Aorta (tissue), 5 donors: ENCODE measurements at places on chromosomes 5 and 9. TPM values are rescaled to one million over a fixed set of nuclear protein-coding genes. Genes with fewer than 3 reads are reported as not detected.
A peak's percentile ranks its signal among the peaks of the same experiment; 100 is the strongest.

Gene KCNN2
- total RNA-seq: 0.32 TPM

DNA sequence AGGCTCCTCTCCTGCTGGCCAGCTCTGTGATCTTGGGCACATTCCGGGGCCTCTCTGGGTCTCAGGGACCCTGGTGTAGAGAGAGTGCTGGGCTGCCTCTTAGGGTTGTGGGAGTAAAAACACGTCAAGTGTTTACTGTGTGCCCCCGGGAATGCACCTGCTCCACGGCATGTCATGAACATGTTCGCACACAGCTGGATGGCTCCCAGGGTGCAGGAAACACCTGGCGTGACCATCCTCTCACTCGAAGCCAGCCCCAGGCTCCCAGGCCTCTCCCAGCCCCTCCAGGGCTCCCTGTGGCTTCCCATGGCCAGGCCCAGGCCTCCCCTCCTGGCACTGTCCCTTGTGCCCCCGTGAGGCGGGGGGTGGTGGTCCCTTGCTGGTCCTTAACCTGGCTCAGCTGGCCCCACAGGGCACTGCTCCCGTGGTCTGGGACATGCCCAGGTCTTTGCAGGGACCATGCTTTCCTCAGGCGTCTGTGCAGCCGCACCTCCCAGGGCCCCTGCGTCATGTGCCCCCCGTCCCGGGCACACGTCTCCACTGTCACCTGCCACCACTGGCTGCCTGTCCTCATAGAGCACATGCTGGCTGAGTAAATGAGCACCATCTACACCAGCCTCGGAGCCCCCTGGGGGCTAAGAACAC is 44.9 kb downstream of the SLC6A3 start:
- no peaks in the 10 kb centered on the region for H3K36me3 ChIP-seq
- no peak for DNase-seq
- no peaks in the 10 kb centered on the region for H3K27me3 ChIP-seq

- H3K27me3 ChIP-seq: no peaks in the 10 kb centered on the region
- no peak overlapping the region for H3K27ac ChIP-seq
- H3K4me3 ChIP-seq: no peak overlapping the region
Measured at GRCh38 chr5:34749431-34749873, 89.5 kb upstream of the TTC23L start.

Gene PIP5K1B
- 8.2 TPM for total RNA-seq

DNA sequence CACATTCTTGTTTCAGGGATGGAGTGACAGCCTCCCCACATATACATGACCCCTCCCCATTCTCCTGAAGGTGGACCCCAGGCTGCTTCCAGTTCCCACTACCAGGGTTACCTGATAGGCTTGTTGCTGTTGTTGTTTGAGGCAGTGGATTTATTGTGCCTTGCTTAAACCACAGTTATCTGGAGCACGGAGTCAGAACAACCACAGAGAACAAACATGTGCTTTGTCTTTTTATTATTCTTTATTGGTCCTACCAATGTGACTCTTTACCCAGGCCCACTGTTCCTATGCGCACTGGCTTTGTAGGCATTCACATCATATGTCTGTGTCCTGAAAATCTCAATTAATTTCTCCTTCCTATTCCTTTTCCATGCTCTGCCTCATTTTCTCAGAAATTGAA is 41.2 kb upstream of the IPPK start:
- no peaks in the 10 kb centered on the region for H3K27me3 ChIP-seq
- H3K27ac ChIP-seq: no peak overlapping the region
- no peak overlapping the region for H3K4me3 ChIP-seq
- H3K36me3 ChIP-seq: no peaks in the 10 kb centered on the region

DNA sequence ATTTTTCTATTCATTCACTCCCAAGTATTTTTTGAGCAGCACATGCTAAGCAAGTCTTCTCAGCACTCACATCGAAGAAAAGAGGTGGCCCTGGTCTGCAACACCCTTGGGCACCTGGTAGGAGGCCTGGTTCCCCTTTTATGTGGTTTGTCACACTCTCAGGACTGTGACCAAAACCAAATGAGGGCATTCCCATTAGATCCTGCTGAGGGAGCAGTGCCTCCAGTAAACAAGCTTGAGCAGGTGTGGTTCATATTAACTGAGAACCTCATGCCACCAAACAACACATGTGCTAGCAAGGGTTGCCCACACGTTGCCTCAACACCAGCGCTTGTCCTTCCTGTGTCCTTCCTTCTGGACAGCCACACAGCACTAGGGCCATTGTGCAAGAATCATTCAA is 26.9 kb upstream of the SYK start:
- H3K4me1 ChIP-seq: no peaks in the 10 kb centered on the region
- H3K27me3 ChIP-seq: no peaks in the 10 kb centered on the region
- H3K4me3 ChIP-seq: no peak overlapping the region
- H3K27ac ChIP-seq: no peak overlapping the region
- no peaks in the 10 kb centered on the region for H3K36me3 ChIP-seq

Gene OMD
- 36.4 TPM for total RNA-seq

GRCh38 chr5:149901511-149901910 is 43.1 kb downstream of the PDE6A start:
- H3K27ac ChIP-seq: no peak overlapping the region
- no peaks in the 10 kb centered on the region for H3K36me3 ChIP-seq
- no peak overlapping the region for H3K4me3 ChIP-seq
- H3K27me3 ChIP-seq: no peaks in the 10 kb centered on the region
- no peak for DNase-seq
- H3K4me1 ChIP-seq: no peaks in the 10 kb centered on the region

GRCh38 chr9:27622693-27623340 is 49.5 kb upstream of the C9orf72 start:
- H3K4me3 ChIP-seq: no peak overlapping the region
- no peaks in the 10 kb centered on the region for H3K36me3 ChIP-seq
- H3K4me1 ChIP-seq: no peaks in the 10 kb centered on the region

DNA sequence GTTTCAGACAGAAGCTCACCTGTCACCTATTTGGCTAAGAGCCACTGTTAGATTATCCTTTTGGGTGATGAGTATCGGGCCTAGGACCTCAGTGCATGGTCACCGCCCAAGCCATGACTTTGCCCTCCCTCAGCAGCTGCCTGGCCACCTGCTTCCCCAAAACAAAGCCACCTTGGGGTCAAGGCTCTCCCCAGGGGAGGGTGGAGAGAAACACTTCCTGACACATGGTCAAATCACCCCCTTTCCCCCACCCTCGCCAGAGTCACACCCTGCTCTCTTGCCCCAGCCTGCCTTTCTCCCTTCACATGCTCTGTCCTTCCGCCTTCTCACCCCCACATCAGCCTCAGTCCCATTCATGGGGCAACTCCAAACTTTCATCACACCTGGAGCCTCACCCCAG is 1.7 kb upstream of the HBEGF start:
- no peaks in the 10 kb centered on the region for H3K27me3 ChIP-seq
- H3K36me3 ChIP-seq: no peaks in the 10 kb centered on the region
- no peak overlapping the region for H3K4me3 ChIP-seq
- no peaks in the 10 kb centered on the region for H3K4me1 ChIP-seq

DNA sequence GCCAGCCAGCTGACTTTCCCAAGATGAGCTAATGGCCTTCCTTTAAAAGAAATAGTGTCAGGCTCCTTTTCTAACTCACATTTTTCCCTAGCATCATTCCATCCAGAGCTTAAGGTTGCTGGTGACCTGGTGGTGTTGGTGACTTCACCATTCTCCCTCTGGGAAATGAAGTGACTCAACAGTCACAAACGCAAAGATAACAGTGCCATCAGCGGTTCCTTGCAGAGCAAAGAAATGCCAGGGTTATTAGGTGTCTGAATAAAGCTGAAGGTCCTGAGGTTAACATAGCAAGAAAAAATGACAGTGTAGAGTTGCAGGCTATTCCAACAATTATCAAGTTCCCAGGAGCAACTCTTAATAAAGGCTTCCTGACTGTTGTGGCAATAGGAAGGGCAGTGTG is 111.8 kb upstream of the SLC44A1 start:
- no peak overlapping the region for H3K4me3 ChIP-seq
- no peak overlapping the region for H3K27ac ChIP-seq
- H3K36me3 ChIP-seq: no peaks in the 10 kb centered on the region
- DNase-seq: no peak
- H3K4me1 ChIP-seq: no peaks in the 10 kb centered on the region

Gene TMEM252
- total RNA-seq: not detected

DNA sequence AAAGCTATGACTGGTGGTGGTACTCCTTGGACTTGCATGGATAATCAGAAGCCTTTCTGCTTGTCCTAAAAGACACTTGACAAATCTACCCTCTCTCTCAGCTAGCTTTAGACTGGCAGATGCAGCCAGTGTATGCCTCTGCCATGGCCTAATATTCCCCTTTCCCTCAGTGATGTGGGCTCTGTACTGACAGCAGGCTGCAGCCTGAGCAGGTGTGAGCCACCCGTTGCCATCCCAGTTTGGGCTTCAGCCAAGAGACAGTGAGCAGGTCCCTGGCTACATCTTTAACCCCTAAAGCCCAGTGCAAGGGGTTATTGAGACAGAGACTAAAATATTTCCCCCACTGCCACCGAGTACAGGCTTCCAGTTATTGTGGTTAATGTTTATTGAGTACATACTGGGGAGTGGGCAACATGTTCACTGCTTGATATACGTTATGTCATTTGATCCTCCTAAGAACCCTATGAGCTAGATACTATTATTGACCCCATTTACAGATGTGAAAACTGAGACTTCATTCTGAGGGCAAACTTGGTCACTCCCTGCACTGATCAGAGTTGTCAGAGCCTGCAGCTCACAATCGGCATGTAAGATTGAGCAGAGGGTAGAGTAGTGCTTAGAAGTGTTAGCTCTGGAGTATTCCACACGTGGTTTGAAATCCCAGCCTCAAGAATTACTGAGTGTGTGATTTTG is 254.2 kb downstream of the ARHGAP26 start:
- H3K27ac ChIP-seq: no peak overlapping the region
- no peak for DNase-seq
- H3K36me3 ChIP-seq: no peaks in the 10 kb centered on the region
- H3K4me1 ChIP-seq: no peaks in the 10 kb centered on the region
- no peaks in the 10 kb centered on the region for H3K27me3 ChIP-seq
- H3K4me3 ChIP-seq: no peak overlapping the region

Gene ZDHHC21
- 16.3 TPM for total RNA-seq

Gene FOXD4L3
- total RNA-seq: not detected

GRCh38 chr5:131757830-131758519 is 38.8 kb downstream of the FNIP1 start:
- DNase-seq: no peak
- no peak overlapping the region for H3K27ac ChIP-seq
- H3K27me3 ChIP-seq: no peaks in the 10 kb centered on the region
- peaks cover 17% of the 10 kb centered on the region for H3K4me1 ChIP-seq
- no peak overlapping the region for H3K4me3 ChIP-seq

Gene C9orf153
- total RNA-seq: 1.3 TPM

GRCh38 chr5:6222899-6223298 is 155.4 kb downstream of the MED10 start:
- DNase-seq: no peak
- H3K27me3 ChIP-seq: no peaks in the 10 kb centered on the region
- H3K27ac ChIP-seq: no peak overlapping the region

GRCh38 chr9:17116400-17116837 is 18.4 kb upstream of the CNTLN start:
- peaks cover 2% of the 10 kb centered on the region for H3K4me1 ChIP-seq
- DNase-seq: no peak
- no peak overlapping the region for H3K27ac ChIP-seq
- no peaks in the 10 kb centered on the region for H3K36me3 ChIP-seq
- no peak overlapping the region for H3K4me3 ChIP-seq

GRCh38 chr9:35915681-35916294 is 6.5 kb downstream of the SPAAR start:
- no peaks in the 10 kb centered on the region for H3K27me3 ChIP-seq
- no peak overlapping the region for H3K27ac ChIP-seq
- no peaks in the 10 kb centered on the region for H3K4me1 ChIP-seq
- DNase-seq: no peak

DNA sequence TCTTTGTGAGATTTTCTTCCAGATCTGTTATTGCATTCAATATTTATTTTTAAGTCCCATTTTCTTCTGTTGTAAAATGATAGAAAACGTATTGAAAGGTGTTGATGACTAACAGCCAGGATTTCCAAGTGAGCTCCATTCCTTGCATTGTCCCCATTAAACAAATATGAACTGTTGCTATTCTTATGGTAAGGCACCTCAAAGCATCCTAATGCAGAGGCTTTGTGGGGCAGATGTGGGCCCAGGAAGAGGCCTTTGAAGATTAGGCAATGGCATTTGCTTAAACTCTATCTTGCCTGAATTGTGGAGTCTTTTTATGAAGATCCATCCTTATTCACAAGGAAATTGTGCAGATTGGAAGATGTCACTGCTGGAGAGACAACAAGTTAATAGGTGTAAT is 38.9 kb downstream of the NTRK2 start:
- no peak overlapping the region for H3K4me3 ChIP-seq
- no peaks in the 10 kb centered on the region for H3K36me3 ChIP-seq
- no peak for DNase-seq
- H3K4me1 ChIP-seq: no peaks in the 10 kb centered on the region
- H3K27ac ChIP-seq: no peak overlapping the region
- H3K27me3 ChIP-seq: no peaks in the 10 kb centered on the region

DNA sequence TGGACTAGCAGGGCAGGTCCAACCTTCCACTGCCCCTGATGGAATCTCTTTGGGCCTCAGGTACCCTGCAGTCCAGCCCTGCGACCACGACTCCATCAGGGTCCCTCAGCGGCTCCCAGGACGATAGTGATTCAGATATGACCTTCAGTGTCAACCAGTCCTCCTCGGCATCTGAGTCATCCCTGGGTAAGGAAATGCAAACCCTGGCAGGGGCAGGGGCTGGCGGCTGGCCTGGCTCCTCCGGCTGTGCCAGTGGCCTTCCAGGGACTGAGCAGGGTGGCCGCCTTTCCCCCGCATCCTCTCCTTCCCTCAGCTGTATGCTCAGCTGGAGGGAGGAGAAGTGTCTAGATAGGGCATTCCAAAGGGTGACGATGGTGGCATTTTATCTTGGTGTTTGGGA is 45.0 kb downstream of the NEURL1B start:
- peak; percentile 88 for DNase-seq
- no peak overlapping the region for H3K27ac ChIP-seq
- no peaks in the 10 kb centered on the region for H3K36me3 ChIP-seq
- no peak overlapping the region for H3K4me3 ChIP-seq
- H3K27me3 ChIP-seq: no peaks in the 10 kb centered on the region

Gene SPATA31D4
- not detected for total RNA-seq

Gene NPDC1
- total RNA-seq: 217 TPM

- no peaks in the 10 kb centered on the region for H3K4me1 ChIP-seq
- no peak overlapping the region for H3K4me3 ChIP-seq
- no peaks in the 10 kb centered on the region for H3K27me3 ChIP-seq
- no peak overlapping the region for H3K27ac ChIP-seq
Measured at GRCh38 chr9:96249746-96250145, 52.2 kb downstream of the HSD17B3 start.

Gene IL13
- total RNA-seq: not detected
